Urinary bladder (tissue), 4 donors: ENCODE measurements at places on chromosomes 1 and 21. TPM values are rescaled to one million over a fixed set of nuclear protein-coding genes. Genes with fewer than 3 reads are reported as not detected.

Gene SCNM1
- 22.4 TPM for total RNA-seq

Gene SMCP
- total RNA-seq: not detected

Gene CATSPERE
- 5.5 TPM for total RNA-seq

Gene IL22RA1
- total RNA-seq: not detected

Gene FBXO2
- total RNA-seq: 0.42 TPM

Gene RC3H1
- 43.3 TPM for total RNA-seq

Gene KCNA3
- total RNA-seq: 3.1 TPM

Gene TRIM46
- total RNA-seq: 0.85 TPM

Gene SERTAD4
- total RNA-seq: 6.9 TPM

Gene ITLN2
- not detected for total RNA-seq

Gene CASQ1
- total RNA-seq: 10.5 TPM

Gene PPOX
- total RNA-seq: 13.9 TPM

Gene CNR2
- 0.11 TPM for total RNA-seq

Gene BSND
- total RNA-seq: not detected

Gene OPRD1
- 0.05 TPM for total RNA-seq

Gene FMO2
- 1.7 TPM for total RNA-seq

Gene NBPF10
- total RNA-seq: 4.7 TPM

Gene DMRTA2
- not detected for total RNA-seq

Gene CAMK1G
- 0.95 TPM for total RNA-seq

Gene IRF6
- total RNA-seq: 25.0 TPM

Gene OR10J1
- total RNA-seq: not detected

Gene CD84
- 5.3 TPM for total RNA-seq

Gene DCDC2B
- total RNA-seq: not detected

Gene XPR1
- 33.6 TPM for total RNA-seq

Gene CFAP107
- total RNA-seq: not detected

Gene ZNF648
- total RNA-seq: 0.11 TPM

Gene TTC34
- total RNA-seq: 0.32 TPM

Gene PCNX2
- total RNA-seq: 36.9 TPM

Gene NES
- 35.7 TPM for total RNA-seq

Gene GRIK3
- total RNA-seq: 4.1 TPM

Gene CRABP2
- total RNA-seq: 37.9 TPM

Gene PLA2G2C
- total RNA-seq: not detected

Gene MSTO1
- 28.7 TPM for total RNA-seq

Gene MTARC1
- 12.2 TPM for total RNA-seq

Gene ASPM
- total RNA-seq: 48.5 TPM

Gene DCST1
- not detected for total RNA-seq

Gene RGS21
- total RNA-seq: not detected

Gene HNRNPU
- total RNA-seq: 440 TPM

Gene CAMSAP2
- 61.5 TPM for total RNA-seq

Gene LCE2C
- total RNA-seq: not detected

Gene IFFO2
- total RNA-seq: 4.3 TPM

Gene DNAJC28
- total RNA-seq: 2.7 TPM
